Astrocyte of the spinal cord (primary cell): ENCODE measurements at places on chromosomes 11 and 22.

DNA sequence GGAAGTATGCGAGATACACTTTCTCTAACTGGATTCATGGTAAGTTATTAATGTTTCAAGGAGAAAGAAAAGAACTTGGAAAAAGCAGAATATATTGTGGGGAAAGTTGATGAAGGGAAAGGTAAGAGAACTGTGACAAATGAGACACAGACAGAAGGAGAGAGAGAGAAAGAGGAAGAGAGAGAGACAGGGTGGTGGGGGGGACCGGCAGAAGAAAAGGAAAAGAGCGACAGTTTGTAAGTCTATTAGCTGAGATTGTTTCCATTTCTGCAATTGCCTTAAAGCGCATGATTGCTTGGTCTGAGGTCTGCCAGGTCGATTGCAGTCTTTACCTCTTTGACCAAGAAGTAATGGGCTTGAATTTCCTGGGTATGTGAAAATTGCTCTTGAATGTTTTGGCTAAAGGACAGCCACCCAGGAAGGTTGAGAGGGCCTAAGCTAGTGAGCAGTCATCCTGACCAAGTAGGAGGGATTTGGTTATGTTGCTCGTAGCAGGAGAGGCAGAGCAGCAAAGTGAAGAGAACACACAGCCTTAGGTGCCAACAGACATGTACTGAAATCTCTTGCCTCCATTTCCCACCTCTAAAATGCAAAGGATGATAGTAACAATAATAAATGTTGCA lies 23.6 kb upstream of the TMA7B start:
- DNase-seq, result no peak

GRCh38 chr11:12618743-12619540 lies 55.3 kb upstream of the TEAD1 start:
- DNase-seq, result no peak

DNA sequence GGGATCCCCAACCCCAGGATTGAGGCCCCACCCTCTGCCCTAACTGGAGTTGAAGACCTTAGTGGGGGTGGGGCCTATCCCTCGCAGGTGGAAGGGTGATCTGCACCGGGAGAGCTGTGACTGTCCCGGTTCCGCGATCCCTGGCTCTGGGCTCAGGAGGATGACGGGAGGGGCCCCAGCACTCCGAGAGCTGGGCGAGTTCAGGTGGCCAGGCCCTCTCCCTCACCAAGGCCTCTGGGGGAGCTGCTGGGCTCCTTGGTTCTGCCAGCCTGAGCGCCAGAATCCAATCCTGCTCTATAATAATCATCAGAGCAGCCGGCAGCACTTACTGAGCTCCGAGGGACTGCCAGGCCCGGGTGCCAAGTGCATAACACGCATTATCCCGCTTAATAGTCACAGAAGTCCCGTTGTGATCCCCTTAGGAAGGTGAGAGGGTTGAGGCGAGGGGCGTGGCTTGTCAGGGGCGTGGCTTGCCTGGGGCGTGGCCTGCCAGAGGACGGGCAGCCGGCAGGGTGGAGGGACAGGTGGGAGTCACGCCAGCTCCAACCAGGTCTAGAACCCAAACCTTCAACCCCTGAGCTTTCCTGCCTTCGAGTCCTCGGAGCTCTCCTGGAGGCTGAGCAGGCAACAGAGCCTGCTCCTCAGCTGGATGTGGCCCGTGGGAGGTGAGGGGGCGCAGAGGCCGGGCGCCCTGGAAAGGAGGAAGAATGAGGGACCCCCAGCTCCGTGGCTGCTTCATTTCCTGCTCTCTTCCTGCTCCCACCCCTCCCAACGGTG lies 7.3 kb upstream of the SYT7 start:
- no peak for DNase-seq

DNA sequence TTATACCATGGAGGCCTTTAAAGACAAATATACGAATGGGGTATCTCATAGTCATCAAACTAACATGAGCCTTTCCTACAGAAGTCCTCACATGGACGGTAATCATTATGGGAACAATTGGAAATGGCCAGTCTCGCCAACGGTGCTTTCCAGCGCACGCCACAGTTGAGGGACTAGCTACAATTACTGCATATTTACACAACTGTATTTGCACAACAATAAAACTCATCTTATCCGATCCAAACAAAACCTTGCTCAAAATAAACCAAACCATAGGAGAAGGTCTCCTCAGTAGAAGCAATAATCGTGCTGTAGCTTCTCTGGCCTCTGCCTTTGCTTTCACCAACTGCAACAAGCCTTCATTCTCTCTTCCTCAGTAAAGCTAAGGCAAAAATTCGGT lies 5.9 kb downstream of the CADM1 start:
- no peak for DNase-seq

DNA sequence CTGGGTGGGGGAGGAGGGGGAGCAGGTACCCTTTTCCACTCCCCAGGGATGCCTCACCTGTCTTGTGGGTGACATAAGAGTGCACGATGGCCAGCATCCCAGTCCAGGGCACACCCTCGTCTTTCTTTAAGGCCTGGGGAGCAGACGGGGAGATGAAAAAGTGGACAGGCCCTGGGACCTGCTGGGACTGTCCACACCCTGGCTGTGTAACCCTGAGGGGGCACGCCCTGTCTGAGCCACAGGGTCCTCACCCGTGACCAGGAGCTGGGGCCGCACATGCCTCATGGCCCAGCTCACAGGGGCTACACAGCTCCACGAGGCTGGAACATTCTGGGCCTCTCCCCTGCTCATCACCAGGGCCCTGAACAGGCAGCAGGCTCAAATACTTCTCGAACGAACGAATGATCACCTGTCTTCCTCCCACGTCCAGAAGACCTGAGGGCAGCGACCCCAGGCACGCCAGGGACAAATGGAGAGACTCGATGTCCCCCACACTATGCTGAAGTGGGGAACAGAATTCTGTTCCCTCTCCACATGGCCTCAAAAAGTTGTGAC lies 123.9 kb downstream of the PHF21B start:
- no peak for DNase-seq

GRCh38 chr11:77502346-77502905 lies 28.5 kb upstream of the PAK1 start:
- no peak for DNase-seq

DNA sequence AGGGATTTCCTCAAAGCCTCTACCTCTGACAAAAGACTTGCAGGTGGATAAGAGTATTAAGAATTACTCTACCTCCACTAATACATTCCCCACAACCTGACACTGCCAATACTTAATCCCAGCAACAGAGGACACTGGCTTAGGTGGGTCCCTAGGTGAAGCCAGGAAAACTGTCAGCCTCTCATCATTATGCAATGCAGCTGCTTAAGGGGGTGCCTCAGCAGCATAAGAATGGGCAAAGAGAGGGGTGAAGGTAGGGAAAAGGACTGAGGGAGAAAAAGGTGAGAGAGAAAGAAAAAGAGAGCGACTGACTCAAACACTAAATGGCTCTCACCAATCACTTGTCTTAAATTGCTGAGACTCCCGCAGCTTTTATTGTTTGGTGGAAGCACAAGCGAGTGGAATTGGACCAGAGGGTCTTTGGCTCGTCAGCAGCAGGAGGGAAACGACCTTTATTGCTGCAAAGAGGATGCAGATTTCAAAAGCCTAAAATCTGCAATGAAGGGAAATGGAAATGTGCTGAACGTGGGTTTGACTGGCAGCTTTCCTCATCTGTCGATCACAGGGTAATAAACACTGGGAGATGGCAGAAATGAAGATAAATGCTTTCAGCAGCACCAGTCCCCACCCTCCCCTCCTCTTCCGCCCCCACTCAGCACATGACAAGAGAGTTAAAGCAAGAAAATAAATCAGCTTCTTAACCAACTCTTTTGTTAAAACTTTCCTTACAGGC lies 64.9 kb upstream of the CHRM4 start:
- no peak for DNase-seq
